ENCODE measurements at places on chromosomes 13 and 19.

GRCh38 chr13:41701676-41702075 lies 244.3 kb downstream of the RGCC start:
- DNase-seq: no peak

DNA sequence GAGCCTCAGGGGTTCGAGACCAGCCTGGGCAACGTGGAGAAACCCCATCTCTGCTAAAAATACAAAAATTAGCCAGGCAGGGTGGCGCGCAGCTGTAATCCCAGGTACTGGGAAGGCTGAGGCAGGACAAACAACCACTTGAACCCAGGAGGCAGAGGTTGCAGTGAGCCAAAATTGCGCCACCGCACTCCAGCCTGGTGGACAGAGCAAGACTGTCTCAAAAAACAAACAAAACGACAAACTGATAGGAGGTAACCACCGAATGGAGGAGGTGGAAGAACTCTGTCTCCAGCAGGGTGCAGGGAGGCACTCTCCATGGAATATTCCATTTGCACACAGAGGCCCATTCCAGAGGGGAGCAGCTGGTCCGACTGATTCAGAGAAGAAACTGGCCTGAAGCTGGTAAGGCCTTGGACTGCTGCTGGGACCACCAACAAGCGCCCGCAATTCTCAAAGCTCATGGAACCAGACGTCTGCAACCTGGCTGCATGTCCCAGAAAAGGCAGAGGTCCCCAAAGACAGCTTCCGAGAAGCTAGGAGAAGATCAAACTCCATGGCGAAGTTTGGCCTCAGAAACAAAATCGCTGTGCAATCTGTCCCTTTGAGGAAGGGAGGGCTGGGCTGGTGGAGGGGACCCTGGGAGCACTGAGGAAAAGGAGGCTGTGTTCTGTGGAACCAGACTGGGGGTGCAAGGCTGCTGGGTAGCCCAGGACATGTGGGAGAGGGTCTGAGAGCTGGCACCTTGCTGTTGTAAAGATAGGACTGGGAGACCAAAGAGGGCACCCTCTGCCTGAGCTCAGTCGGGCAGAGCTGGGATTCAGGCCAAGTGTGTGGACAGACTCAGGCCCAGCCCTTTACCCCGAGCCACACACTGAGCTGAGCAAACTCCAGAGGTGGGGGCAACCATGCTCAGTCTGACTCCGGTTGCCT lies 35.2 kb downstream of the SLC25A42 start:
- no peak for DNase-seq

DNA sequence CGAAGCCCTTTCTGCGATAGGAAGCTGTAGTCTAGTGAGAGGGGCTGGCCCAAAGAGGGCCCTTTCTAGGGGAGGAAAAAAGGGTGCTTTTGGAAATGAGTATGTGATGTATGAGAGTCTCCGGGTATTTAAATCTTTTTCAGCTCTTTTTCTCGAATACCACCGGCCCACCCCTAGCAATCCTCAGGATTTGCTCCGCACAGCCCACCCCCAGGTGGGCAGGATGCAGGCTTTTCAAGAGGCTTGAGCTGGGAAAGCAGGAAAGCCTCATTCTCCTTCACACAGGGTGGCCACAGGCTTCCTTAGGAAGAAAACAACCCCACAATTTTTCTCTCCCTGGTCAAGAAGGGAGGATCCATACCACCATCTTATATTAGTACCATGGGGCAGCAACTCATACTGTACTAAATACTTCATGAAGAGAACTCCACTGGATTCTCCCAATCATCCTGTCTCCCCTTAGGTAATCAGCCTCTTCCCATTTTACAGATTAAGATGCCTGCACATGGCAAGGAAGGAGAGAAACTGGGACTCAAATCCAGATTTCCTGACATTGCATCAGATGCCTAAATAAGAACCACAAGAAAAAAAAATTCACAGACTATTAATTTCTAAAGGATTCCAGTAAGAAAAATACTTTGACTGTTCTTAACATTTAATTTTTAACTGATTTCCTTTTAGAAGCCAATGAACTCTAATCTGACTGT lies 84.4 kb downstream of the STK24 start:
- no peak for DNase-seq

- DNase-seq: no peak
Observed at GRCh38 chr19:17751912-17752273, 616 bp downstream of the FCHO1 start.

DNA sequence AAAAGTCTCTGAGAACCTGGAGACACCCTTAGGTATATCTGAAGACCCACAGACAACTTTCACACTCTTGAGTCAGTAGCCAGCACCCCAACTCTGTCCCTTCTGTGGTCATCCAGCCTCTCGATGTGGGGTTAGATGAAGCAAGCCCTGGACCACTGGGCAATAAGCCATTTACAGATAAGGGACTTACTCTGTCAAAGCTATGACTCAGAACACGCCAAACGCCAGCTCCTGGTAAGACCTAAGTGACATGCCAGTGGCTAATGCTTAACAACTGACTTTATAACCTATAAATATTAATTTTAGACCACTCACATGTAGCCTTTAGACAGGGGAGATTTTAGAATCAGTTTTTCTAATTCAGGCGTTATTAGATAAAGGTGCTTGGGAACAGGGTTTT lies 85.7 kb downstream of the SHISA2 start:
- DNase-seq: no peak

GRCh38 chr19:18860725-18861124 lies 29.0 kb downstream of the UPF1 start:
- no peak for DNase-seq

DNA sequence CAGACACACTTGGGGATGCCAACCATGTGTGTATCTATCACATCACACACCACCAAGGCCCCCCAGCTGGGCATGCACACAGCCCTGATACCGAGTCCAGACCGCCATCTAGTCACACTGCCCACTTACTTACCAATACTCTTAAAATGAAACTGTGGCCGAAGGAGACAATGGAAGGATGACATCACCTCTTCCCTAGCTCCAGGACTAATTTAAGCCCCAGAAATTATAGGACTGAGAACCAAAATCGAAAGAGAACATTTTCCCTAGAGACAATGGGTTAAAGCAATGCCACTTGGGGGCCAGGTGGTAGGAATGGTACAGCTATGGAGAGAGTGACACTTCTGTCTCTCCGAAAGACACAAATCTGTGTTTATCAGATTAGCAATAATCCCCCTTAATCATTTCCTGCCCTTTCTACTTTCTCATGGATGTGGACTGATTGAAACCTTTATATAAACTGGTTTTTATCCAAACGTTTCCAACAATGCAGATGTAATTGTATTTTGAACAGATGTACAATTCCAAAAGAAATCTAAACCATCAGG lies 663 bp upstream of the GGACT start:
- DNase-seq: no peak

GRCh38 chr13:114199954-114200353 lies 20.9 kb downstream of the CFAP97D2 start:
- DNase-seq: no peak

DNA sequence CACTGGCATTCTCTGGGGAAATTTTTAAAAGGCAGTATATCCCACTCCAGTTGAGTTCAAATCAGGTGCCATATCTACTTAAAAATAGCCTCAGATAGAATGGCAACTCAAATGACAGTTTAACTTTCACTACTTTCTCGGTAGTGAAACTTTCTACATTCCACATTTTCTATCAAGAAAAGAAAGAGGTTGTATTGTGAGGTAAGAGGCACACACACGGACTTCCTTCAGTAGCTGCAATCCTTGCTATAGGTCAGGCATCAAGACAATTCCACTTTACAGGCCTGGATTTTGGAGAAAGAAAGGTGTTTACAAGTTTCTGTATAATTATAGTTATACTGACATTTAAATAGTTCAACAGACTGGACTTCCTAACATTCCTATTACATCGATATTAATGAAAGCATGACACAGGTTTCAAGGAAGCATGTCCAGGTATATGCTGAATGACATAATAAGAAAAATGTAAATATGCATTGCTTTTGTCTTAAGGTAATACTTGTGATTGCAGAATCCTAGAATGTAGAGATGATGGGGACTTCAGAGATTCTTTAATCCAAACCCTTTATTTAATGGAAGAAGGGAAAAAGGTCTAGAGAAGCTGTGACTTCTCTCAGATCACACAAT lies 5.2 kb downstream of the STARD13 start:
- DNase-seq: no peak

DNA sequence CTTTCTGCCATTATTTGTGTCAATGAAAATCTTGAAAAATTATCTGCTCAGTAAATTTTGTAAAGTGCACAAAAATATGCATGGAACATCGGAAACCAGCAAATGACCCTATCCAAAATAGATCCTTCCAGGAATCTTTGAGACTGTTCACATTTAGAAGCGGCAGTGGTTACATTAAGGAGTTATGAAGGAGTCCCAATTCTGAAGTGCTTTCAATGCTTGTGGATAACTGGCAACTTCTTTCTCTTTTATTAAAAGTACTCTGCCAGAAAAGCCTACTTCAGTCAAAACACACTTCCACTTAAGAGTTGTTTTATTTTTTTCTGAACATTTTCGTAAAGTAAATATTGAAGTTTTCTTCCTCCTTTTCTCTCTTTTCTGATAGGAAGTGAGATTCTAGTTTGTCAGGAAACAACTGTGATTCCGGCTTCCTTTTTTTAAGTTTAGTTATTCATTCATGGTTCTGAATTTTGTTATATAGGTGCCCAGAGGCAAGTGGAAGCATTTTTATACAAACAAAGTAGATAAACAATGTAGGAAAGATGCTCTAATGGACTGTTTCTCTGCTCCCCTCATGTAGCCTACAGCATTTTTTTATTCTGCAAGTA lies 83.5 kb downstream of the PCDH9 start:
- no peak for DNase-seq

GRCh38 chr19:42175952-42176648 lies 41.4 kb downstream of the DEDD2 start:
- DNase-seq: no peak

- no peak for DNase-seq
Observed at GRCh38 chr13:80437231-80437630, 96.3 kb upstream of the SPRY2 start.

GRCh38 chr13:111210544-111211469 lies 95.7 kb downstream of the ARHGEF7 start:
- DNase-seq: peak; percentile 65

DNA sequence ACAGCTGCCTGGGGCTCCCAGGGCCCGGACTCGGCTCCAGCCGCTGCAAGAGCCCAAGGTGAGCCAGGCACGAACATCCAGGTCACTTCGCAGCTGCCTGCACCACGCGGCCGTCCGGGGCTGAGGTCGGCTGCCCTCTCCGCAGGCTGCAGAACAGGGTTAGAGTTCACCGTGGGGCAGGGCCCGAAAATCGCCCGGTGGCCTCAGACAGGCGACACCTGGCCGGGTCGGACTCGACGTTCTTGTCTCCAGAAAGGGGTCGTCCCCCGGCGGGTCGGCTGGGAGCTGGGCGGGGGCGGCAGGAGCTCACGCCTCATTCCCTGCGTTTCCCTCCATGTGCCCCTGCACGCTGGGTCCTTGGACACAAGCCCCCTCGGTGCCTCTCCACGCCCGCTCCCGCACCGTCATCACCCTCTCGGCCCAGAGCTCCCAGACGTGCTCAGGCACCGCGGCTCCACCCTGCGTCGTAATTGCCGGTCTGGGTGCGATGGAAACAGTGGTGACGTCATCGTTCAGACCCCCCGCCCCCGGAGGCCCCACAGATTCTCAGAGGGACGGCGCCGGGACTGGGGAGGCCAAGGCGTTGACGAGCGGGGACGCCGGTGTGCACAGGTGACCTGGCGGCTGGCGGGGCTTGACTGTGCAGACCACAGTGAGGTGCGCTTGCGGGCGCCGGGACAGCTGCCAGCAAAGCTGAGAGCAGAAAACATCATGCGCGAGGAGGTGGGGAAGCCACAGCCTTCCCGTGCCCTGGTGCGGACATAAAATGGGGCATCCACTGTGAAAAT lies 4.0 kb upstream of the GRIN3B start:
- no peak for DNase-seq

- DNase-seq: no peak
Observed at GRCh38 chr19:58086825-58087710, 11.0 kb downstream of the ZSCAN18 start.

- peak; percentile 85 for DNase-seq
Observed at GRCh38 chr19:54448774-54449700, at the start of gene LENG8. Gene LENG8 (plus strand): TSS chr19:54449199. CDS start chr19:54451345, 2,146 bp downstream.

- DNase-seq: no peak
Observed at GRCh38 chr13:24348797-24349515, 39.6 kb downstream of the C1QTNF9 start.

DNA sequence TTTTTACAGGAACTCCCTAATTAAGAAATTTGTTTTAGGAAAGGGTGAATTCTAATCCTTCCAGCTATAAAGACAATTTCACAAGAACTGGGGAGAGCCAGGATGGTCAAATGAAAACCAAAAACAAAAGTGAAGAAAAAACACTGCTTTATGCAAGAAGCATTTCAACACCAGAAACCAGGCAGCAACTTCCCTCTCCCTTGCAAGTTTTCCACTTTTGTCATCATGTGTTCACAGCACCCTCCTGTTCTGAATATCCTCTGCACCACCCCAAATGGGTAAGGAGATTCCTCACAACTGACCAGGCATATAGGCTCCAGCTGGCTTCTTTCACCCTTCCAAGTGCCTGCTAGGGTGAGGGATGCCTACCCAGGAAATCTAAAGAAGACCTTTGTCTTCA lies 328.1 kb downstream of the TBC1D4 start:
- peak; percentile 54 for DNase-seq

- no peak for DNase-seq
Observed at GRCh38 chr19:19192910-19193423, 909 bp downstream of the RFXANK start.

- DNase-seq: no peak
Observed at GRCh38 chr13:74187564-74187963, 53.4 kb upstream of the KLF12 start.

DNA sequence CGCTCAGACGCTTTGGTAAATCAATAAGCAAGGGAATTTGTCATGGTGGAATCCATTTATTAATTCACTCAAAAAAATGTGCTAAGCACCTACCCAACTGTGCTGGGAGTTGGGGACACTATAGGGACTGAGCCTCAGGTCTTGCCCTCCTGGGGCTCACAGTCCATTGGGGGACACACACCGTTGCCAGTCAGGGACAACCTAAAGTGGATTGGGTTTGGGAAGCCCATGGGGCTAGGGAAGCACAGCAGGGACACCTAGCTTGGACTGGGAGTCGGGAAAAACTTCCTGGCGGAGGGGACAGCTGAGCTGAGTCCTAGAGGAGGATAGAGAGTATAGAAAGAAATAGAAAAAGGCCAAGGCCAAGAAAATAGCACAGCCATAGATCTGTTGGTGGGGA lies 8.5 kb downstream of the FOSB start:
- DNase-seq: no peak

GRCh38 chr19:5452594-5453565 lies 2.3 kb upstream of the ZNRF4 start:
- no peak for DNase-seq

DNA sequence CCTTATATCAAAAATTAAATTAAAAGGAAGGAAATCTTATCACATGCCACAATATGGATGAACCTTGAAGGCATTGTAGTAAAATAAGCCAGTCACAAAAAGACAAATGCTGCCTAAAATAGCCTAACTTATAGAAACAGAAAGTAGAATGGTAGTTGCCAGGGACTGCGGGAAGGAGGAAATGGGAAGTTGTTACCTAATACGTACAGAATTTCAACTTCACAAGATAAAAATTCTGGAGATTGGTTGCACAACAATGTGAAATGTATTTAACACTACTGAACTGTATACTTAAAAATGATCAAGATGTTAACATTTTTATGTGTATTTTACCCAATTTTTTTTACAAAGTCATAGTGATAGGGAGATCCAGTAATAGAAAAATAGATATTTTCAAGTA lies 10.2 kb upstream of the N4BP2L2 start:
- DNase-seq: no peak

Measured in GM04503 (cell line).